ENCODE measurements at places on chromosomes 3 and 15. TPM values are rescaled to one million over a fixed set of nuclear protein-coding genes. Genes with fewer than 3 reads are reported as not detected.

CRABP1 gene
- 377 TPM for total RNA-seq

RNU5B-1 gene
- not detected for total RNA-seq

ONECUT1 gene
- total RNA-seq: 33.8 TPM

TTC21A gene
- total RNA-seq: 3.8 TPM

SAMMSON gene
- total RNA-seq: 0.13 TPM

Data from WTC11 (cell line).